ENCODE measurements at places on chromosomes 11 and 22.

GRCh38 chr11:94851864-94852636 lies 83.9 kb downstream of the AMOTL1 start:
- peak; percentile 58 for DNase-seq

DNA sequence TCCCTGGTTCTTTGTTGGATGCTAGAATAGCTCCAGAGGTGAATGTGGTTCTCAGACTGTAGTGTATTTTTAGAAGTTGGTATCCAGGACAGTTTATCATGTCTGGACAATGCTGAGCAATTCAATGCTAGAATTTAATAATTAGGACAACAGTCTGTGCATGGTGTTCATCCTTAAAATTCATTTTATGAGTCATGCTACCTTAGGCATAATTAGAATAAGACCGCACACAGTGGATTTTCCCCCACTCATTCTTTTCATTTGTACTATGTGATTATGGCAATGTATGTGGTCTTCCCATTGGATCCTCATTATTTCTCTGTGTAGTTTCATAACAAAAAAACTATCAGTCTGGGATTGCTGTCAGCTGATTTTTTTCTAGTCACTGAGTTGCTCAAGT lies 196.7 kb downstream of the ARHGAP42 start:
- DNase-seq: no peak

- DNase-seq: no peak
Measured at GRCh38 chr11:28086569-28086968, 21.4 kb downstream of the KIF18A start.

DNA sequence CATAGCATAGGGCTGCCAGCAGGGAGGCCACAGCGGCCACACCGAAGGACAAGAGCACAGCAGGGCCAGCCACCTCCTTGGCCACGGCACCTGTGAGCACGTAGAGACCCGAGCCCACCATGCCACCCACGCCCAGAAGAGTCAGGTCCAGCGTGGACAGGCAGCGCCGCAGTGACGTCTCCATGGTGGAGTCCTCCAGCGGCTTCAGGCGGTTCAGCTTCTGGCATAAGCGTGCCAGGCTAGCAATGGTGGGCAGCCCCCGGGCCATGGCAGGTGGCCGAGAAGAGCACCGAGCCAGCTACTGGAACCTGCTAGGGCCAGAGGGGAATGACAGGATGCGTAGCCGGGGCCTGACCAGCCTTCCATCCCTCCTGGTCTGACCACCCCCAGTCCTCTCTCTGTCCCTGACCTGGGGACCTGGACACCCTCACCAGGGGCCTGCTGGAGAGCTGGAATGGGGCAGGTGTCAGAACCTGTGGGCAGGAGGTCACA lies 770 bp downstream of the SLC7A4 start:
- peak; percentile 38 for DNase-seq

DNA sequence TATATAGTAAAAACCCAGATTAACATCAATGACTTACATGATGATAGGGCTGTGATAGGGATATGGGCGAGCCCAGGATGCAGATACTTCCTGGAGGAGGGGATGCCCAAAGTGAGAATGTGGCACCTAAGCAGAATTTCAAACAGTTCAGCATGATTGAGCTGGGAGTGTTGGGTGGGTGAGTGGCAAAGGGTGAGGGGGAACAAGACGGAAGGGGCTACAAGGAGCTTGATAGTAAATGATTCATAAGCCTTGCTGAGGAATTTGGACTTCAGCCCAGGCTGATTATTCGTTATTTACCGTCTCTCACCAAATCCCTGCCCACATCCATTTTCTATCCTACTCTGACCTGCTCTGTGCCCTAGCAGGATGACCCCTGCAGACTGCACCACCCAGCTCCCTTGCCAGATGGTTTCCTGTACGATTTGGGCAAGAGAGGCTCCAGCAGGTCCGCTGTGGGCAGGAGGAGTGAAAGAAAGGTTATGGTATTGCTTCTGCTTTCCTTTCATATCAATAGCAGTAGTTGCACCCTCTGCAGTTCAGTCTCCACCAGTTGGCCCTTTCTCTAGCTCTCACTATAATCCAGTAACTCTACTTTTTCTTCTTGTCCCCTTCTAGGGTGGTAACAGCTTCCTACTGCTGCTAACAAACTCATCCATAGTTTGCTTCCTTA lies 30.3 kb upstream of the SIK2 start:
- no peak for DNase-seq

DNA sequence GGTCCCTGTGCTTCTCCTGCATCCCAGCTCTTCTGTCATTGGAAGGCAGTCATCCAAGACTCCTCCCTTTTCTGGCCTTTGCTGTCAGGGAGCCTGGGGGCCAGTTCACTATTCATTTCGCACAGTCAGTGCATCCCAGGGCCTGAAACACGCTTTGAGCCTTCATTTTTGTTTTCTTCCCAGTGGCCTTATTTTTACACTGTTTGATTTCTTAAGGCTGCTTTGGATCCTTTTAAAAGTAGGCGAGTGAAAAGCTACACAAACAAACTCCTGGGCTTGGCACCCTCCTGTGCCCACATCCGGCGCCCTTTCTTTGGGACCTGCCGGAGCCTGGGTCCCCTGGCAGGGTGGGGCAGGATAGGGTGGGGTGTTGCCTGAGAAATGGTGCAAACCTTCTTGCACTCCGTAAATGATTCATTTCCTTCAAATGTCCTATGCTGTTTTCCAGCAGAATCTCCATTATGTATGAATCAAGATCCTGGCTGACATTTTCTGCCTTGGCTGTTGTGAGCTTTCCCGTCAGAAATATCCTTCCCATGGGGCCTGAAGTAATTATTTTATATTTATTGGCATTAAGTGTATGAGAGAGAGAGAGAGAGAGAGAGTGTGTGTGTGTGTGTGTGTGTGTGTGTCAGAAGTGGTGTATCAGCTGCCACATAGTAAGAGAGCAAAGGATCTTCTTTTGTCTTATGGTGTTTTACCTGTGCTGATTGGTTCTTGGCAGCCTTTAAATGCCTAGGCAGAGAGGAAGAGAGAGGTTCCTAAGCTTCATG lies 45.6 kb downstream of the BCR start:
- DNase-seq: peak; percentile 52

DNA sequence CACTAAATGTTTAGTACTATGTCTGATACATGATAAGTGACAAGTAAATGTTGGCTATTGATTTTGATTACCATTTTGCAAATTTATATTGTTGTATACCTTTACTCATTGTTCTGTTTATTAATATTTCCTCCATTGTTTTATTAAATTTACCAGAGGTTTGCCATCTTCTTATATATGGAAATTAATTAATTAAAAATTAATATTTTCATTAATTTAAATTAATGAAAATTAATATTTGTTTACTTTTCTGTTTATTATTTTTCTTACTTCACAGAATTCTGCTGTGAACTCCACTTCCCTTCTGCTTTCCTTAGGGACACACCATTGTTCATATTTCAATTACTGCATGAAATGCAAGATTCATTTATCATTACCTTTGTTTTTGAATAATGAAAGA lies 331.0 kb downstream of the LARGE1 start:
- DNase-seq: no peak

- DNase-seq: no peak
Measured at GRCh38 chr11:42170601-42171000, 711.1 kb upstream of the LRRC4C start.

GRCh38 chr11:96948066-96948465 lies 558.3 kb downstream of the JRKL start:
- no peak for DNase-seq

DNA sequence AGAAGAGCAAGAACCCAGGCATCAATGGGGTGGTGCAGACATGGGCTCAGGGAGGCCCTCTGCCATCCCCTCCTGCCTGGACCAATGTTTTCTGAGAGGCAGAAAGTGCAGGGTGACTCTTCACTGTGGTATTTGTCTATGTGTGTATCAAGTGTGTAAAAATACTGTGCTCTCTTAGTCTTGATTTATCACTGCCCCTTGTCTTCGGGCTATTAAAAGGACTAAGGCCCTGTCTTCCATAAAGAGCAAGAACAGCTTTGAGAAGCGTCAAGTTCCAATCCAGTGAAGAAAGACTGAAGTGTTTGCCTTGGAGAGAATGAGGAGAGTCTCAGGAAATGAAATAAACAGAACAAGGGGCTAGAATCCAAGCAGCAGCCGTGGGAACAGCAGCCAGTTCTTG lies 14.4 kb downstream of the PRSS23 start:
- no peak for DNase-seq

DNA sequence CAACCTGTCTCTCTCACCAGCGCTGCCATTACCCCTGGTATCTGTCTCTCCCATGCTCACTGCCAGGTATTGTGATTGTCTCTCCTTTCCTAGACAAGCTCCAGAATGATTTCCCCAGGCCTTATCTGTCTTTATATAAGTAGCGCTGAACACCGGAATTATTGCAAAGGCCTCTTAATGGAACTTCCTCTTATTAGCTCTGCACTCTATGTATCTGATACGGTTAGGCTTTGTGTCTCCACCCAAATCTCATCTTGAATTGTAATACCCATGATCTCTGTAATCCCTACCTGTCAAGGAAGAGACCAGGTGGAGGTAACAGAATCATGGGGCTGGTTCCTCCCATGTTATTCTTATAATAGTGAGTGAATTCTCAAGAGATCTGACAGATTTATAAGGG lies 39.3 kb downstream of the DDI1 start:
- DNase-seq: no peak

- peak; percentile 37 for DNase-seq
Measured at GRCh38 chr11:11786771-11787170, 55.0 kb upstream of the USP47 start.

DNA sequence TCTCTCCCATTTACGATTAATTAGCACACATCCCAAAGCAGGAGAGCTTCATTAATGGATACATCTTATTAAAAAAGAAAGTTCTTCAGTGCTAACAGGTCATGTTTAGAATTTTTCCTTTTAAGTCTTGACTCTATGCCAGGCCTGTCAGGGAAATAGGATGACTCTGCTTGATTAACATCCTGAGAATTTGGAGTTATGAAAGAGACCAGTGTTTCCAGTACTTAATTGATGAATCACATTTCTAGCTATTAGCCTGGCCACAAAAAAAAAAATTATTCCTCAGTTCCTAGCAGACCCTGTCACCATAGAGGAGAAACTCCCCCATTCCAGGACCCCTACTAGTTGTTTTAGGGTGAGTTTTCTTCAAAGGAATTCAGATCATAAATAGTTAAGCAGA lies 23.6 kb upstream of the ME3 start:
- DNase-seq: no peak

DNA sequence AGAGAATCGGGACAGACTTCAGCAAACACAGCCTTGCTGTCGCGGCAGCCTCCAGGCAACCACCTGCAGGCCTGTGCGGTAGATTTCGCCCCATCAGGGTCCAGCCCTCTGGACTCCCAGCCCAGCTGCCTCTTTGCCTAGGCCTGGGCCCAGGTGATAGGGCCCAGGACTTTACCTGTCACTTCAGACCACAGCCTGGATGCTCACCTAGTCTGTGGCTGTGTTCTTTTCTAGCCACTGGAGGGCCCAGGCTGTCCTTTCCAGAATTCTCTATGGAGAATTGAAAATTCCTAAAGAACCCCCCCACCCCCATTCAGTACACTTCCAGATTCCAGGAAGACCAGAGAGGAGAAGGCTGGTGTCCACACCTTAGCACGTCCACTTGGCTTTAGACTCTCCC lies 30.6 kb upstream of the RAB1B start:
- no peak for DNase-seq

- DNase-seq: no peak
Measured at GRCh38 chr11:1356478-1356960, 33.2 kb upstream of the BRSK2 start.

DNA sequence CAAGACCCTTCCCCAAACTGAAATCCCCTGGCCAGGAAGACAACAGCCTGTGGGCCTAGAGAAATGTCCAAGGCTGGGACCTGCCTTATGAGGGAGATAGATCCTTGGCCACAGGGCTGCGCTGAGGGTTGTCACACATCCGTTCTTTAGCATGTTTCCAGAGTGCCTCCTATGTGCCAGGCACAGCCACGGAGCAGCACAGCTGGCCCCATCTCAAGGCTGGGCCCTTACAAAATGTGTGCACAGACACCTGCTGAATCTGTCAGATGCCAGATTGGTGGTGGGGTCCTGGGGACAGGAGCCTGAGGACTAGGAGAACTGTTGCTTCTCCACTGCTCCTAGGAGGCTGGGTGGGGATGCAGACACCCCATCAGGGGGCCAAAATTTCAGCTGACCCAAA lies 11.2 kb downstream of the GRIK4 start:
- no peak for DNase-seq

DNA sequence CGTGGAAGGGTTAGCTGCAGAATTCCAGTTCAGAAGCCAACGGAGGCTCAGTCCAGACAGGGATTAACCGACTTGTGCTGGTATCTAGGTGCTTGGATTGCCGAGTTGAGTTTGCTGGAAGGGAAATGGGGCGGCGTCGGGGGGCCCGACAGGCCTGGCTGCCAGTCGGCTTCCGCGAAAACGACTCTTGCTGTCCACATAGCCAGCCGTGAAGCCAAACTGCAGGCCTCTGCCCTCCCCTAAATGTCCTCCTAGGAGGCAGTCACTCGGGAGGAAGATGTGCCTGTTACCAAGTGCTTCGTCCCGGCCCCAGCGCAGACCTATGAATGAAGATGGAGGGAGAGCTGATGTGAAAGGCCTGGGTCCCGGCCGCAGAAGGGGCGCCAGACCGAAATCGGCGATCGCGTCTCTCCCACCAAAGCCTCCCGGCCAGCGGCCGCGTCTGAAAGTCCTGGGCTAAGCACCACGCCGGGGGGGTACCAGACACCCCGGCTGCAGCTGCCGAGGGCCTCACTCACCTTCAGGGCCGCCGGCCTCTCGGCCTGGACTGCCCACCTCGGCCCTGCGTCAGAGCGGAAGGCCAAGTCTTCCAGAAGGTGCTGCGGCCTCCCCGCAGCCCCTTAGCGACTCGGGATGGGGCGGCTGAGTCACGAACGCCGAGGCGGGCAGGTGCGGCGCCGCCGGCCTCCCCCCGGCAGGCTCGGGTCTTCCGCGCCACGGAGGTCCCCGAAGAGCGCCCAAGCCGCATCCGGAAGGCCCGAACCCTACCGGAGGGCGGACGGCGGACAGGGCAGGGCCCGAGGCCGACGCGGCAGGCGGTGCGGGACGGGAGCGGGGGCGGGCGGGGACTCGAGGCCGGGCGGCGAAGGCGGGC lies 7.5 kb downstream of the DPAGT1 start:
- DNase-seq: no peak

DNA sequence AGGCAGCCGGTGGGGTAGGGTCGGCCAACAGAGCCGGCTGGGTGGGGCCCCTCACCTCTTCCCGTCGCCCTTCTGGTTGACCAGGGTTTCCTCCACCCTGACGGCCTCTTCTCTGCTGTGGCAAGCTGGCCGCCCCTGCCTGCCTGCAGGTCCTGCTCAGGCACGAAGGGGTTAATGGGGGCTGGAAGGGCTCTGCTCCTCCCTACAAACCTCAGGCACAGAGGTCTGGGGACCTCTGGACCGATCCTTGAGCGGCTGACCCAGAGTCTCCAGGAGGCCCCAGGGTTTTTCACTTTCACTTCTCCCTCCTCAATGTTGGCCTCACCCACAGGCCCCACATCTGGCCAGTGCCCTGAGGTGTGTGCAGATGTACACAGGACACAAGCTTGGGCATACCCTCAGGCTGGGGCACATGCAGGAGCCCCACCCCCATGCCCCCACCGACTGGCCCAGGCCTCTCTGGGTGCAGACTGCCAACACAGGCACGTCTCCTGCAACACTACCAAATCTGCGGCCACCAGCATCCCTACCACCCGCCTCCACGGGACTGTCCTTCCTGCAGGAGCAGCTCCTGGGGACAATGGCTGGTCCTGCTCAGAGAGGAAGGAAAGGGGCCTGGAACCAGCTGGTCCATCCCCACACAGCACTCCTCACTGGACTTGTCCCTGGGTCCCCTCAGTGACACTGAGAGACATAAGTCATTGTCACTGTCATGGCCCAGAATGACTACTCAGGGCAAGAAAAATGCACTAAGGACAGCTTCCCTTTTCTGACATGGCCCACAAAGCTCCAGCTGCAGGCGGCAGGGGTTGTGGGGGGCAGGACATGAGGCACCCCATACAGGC lies 3.2 kb upstream of the TBX1 start:
- peak; percentile 13 for DNase-seq
